Stimulated activated CD8-positive, alpha-beta memory T cell treated with anti-CD3 and anti-CD28 coated beads, Interleukin-4, amount 100 ng/mL, for 1 hour (primary cell): ENCODE measurements at places on chromosomes 2 and 18.

GRCh38 chr2:233821709-233822100 is 32.6 kb downstream of the HJURP start:
- no peak for DNase-seq

DNA sequence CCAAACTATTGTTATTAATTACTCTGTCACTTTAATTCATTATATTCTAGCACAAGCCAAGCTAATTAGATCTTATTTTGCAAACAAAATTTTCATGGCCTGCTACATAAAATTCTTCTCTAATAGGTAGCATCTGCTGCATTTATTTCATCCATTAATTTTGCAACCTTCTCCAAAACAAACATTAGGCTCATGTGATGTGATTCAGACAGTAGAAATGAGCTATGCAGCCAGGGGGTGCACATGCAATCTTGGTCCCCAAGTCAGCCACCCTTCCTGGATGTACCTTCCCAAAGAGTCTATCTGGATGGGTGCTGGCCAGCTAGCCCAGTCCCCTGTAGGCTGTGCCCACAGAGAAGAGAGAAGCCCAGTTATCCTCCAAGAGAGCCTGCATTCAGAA is 242.1 kb upstream of the OSR1 start:
- no peak for DNase-seq

- no peak for DNase-seq
Measured at GRCh38 chr2:58739033-58739432, 497.9 kb upstream of the FANCL start.

DNA sequence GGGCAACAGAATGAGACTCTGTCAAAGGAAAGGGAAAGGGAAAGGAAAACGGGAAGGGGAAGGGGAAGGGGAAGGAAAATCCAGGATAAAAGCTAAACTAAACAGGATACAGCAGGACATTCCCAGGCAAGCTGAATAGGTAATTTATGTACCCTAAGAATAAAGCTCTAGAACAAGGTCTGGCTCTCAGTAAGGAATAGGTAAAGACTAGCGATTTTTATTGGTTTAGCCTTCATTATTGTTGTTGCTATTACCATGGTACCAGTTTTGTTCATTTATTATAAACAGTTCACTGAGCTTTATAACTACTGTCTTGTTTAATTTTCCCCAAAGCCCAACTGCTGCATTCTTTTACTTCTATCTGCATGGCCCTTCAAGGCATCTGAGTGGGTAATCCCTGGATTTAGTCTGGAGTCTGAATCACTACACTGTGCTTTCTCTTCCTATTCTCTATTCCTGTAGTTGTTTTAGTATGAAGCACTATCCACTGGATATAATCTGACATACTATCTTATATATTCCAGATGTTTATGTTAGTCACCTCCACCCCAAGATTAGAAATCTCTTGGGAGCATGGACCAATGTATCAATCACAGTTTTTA is 127.1 kb upstream of the TANK start:
- DNase-seq, result no peak

DNA sequence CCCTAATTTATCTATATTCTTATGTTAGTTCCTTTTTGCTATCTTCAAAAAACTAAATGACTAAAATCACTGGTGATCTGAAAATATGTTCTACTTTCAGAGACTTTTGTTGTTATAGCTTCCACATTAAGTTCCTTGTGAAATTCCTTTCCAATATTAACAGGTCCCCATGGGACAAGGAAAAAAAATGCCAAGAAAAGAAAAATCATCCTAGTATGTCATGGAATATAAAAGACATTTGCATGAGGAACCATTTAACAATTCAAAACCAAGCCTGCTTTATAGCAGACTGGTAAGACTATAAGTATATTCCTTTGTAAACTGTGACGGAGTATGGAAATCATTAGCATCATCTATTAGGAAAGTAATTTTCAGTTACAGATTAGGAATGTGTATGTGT is 48.1 kb downstream of the COBLL1 start:
- DNase-seq, result no peak

- DNase-seq, result no peak
Measured at GRCh38 chr18:47260924-47261701, 9.7 kb upstream of the SKOR2 start.

DNA sequence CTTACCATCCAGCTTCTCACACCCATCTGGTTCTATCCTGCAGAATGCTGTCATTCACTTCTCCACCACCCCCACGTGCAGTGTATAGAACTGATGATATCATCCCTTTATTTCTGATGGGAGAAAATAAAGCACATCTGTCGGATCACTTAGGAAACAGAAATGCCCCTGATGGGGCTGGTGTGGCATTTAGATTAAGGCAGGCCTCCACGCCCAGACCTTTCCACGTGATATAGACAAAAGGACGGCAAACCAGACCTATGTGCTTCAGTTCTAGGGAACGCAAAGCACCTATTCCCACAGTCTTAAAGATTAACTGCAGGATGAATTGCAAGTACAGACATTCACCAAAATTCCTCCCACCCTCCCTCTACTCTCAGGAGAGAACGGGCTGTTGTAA is 27.6 kb upstream of the CABLES1 start:
- DNase-seq, result no peak

GRCh38 chr2:10103179-10103578 is 19.4 kb upstream of the RRM2 start:
- DNase-seq, result no peak

DNA sequence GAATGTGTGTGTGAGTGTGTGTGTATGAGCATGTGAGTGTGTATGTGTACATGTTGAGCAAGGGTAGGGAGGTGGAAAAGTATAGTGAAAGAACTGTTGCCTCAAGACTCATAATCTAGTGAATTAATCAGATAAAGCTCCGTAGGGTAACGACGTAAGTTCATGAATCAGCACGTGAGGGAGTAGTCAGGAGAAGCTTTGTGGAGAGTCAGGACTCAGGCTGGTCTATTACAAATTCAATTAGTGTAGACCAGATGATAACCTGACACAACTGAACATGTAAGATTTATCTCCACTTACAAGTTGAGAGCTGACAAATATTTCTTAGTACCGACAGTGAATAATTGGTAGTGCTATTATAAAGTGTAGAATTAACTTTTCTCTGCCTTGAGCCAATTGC is 194.5 kb downstream of the RAD51AP2 start:
- no peak for DNase-seq

GRCh38 chr2:128497461-128497860 is 178.8 kb upstream of the HS6ST1 start:
- DNase-seq, result no peak

GRCh38 chr2:212330263-212330662 is 208.3 kb downstream of the ERBB4 start:
- no peak for DNase-seq
